ENCODE measurements at places on chromosomes 5 and 9. TPM values are rescaled to one million over a fixed set of nuclear protein-coding genes. Genes with fewer than 3 reads are reported as not detected.
A peak's percentile ranks its signal among the peaks of the same experiment; 100 is the strongest.

The PIP5K1B gene
- total RNA-seq, result 10.3 TPM

DNA sequence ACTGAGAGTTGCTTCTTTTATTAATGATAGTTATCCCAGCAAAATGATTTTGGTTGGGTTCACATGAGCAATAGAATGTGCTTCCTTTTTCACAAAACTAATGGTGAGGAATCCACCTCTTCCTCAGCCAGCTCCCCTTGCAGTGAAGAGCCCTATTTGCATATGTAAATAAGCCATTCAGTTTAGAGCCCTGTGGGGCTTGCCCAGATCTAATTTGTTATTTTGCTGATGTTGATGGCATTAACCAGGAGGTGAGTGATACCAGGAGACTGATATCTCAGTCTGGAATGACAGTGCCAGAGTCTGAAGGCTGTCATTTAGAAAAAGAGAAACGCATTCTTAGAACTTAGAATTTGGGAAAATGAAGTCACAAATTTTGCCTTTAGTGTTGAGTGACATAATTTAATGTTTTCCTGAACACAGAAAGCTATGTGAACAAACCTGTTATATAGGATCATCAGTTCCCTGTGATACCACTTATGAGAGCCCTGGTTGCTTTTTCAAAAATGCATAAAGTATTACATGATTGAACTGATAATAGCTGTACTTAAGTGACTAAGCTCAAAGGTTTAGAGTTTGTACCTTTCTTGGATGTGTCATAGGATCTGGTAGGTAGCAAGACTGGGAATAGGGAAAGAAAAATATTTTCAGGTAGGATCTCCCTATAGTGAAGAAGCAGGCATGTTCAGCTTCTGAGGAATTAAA lies 271.6 kb downstream of the MAST4 start:
- H3K27me3 ChIP-seq, result no peaks in the 10 kb centered on the region
- H3K36me3 ChIP-seq, result no peaks in the 10 kb centered on the region
- no peak overlapping the region for H3K27ac ChIP-seq
- no peak overlapping the region for H3K4me3 ChIP-seq
- no peak for DNase-seq

The CCDC152 gene
- total RNA-seq, result not detected

The LMBRD2 gene
- total RNA-seq, result 12.5 TPM

DNA sequence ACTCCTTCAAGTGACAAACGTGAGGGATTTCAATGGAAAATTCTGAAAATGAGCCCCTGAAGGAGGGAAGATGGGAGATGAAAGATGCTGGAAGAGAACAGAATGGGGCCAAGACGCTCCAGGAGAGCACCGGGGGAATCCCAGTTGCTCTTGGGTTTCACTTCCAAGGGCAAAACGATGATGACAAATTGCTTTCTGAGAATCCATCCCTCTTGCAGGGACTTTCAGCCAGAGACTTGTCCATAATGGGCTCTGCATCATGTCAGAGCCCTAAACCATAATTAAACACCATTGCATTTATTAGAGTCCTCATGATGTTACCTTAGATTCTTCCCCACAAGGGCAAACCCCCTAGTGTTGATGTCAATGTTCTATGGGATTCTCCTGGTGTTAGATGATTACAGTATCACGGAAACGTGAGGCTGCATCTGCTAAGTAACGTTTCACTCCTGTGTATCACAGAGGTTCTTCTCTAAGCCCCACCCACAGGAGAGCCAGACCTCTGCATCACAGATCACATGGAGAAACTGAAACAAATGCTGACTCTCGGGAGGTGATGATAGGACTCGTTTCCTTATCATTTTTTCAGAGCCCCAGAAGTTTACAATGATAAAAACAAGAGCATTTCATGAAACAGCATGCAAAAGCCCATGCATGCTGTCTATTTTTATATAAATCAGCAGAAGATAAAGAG lies 114.4 kb downstream of the TENT4A start:
- no peaks in the 10 kb centered on the region for H3K36me3 ChIP-seq
- H3K27me3 ChIP-seq, result no peaks in the 10 kb centered on the region
- no peak for DNase-seq
- H3K4me3 ChIP-seq, result no peak overlapping the region
- no peaks in the 10 kb centered on the region for H3K4me1 ChIP-seq

- no peaks in the 10 kb centered on the region for H3K27me3 ChIP-seq
- peaks cover 10% of the 10 kb centered on the region for H3K36me3 ChIP-seq
- peaks cover 12% of the 10 kb centered on the region for H3K4me1 ChIP-seq
- no peak overlapping the region for H3K27ac ChIP-seq
- H3K4me3 ChIP-seq, result peak overlapping the region; percentile 66
- no peak for DNase-seq
Measured at GRCh38 chr9:92324431-92324830, 719 bp downstream of the NOL8 start.

- no peaks in the 10 kb centered on the region for H3K27me3 ChIP-seq
- peak overlapping the region; percentile 62 for H3K27ac ChIP-seq
- H3K36me3 ChIP-seq, result peaks cover 17% of the 10 kb centered on the region
- peak; percentile 62 for DNase-seq
- H3K4me3 ChIP-seq, result no peak overlapping the region
Measured at GRCh38 chr5:172689801-172690200, 48.7 kb downstream of the NEURL1B start.

- no peaks in the 10 kb centered on the region for H3K27me3 ChIP-seq
- H3K36me3 ChIP-seq, result no peaks in the 10 kb centered on the region
- H3K4me3 ChIP-seq, result no peak overlapping the region
- no peak overlapping the region for H3K27ac ChIP-seq
Measured at GRCh38 chr5:13930541-13931171, 13.8 kb downstream of the DNAH5 start.

- DNase-seq, result no peak
- peaks cover 6% of the 10 kb centered on the region for H3K36me3 ChIP-seq
- H3K4me3 ChIP-seq, result no peak overlapping the region
- H3K27ac ChIP-seq, result no peak overlapping the region
- no peaks in the 10 kb centered on the region for H3K4me1 ChIP-seq
Measured at GRCh38 chr5:867300-867870, 16.6 kb upstream of the ZDHHC11 start.

The SPINK13 gene
- not detected for total RNA-seq

DNA sequence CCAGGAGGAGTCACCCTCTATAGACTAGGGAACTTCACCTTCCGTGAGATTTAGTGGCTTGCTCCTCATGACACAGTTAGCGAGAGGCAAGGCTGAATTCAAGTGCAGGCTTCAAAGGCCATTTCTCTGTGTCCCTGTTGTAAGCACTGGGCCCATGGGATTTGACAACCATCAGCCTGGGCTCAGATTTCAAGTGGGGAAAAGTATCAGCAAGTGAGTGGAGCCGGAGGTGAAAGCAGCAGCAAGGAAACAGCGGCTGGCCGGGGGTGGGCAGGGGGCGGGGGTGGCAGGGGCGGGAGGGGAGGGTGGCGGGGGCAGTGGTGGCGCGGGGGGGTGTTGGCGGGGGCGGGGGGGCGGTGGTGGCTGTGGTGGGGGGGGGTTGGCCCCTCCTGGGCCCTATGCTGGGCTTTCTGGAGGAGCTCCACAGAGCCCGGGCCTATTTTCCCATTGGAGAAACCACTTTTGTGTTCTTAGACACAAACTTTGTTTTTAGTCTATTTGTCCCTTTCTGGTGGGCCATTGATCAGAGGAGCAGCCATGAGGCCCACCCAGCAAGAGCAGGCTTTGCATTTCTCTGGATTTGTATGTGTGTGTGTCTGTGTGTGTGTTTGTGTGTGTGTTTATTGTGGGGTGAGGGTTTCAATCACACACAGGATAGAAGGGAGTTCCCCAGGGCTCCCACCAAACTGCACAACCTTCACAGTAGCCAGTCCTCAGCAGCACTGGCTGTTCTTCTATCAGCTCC lies 165.4 kb upstream of the RAI14 start:
- H3K27me3 ChIP-seq, result no peaks in the 10 kb centered on the region
- H3K4me1 ChIP-seq, result peaks cover 31% of the 10 kb centered on the region
- H3K27ac ChIP-seq, result peak overlapping the region; percentile 56
- no peak for DNase-seq
- no peaks in the 10 kb centered on the region for H3K36me3 ChIP-seq

DNA sequence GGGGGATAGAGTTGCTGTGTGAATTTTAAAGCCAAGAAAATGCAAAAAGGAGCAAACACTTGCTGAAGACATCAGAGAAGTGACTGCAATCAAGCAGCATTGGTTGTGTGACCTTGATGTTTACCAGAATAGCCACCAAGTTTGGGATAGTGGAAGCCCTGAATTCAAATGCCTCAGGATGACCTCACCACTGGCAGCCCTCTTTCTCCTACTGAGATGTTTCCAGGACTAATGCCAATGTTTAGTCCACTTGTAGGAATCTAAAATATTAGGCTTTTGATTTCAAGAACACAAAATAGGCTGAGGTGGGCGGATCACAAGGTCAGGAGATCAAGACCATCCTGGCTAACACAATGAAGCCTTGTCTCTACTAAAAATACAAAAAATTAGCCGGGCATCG lies 112.2 kb upstream of the NUDT12 start:
- no peaks in the 10 kb centered on the region for H3K4me1 ChIP-seq
- H3K27ac ChIP-seq, result no peak overlapping the region
- no peak for DNase-seq
- no peaks in the 10 kb centered on the region for H3K36me3 ChIP-seq

The TCF7 gene
- total RNA-seq, result 0.55 TPM

- no peak overlapping the region for H3K27ac ChIP-seq
- H3K36me3 ChIP-seq, result no peaks in the 10 kb centered on the region
- no peaks in the 10 kb centered on the region for H3K4me1 ChIP-seq
- DNase-seq, result no peak
- H3K4me3 ChIP-seq, result no peak overlapping the region
Measured at GRCh38 chr5:79936646-79937216, 54.3 kb downstream of the MTX3 start.

GRCh38 chr9:132742821-132743311 lies 72.6 kb downstream of the GTF3C4 start:
- H3K27ac ChIP-seq, result no peak overlapping the region
- no peaks in the 10 kb centered on the region for H3K36me3 ChIP-seq
- no peaks in the 10 kb centered on the region for H3K4me1 ChIP-seq
- DNase-seq, result no peak
- H3K27me3 ChIP-seq, result peaks cover 5% of the 10 kb centered on the region

The S1PR3 gene
- total RNA-seq, result 10.4 TPM

- no peaks in the 10 kb centered on the region for H3K4me1 ChIP-seq
- no peak overlapping the region for H3K27ac ChIP-seq
- H3K36me3 ChIP-seq, result no peaks in the 10 kb centered on the region
- no peak overlapping the region for H3K4me3 ChIP-seq
Measured at GRCh38 chr9:22044583-22044982, 35.5 kb upstream of the CDKN2B start.

The IL3 gene
- total RNA-seq, result not detected

GRCh38 chr5:19175776-19176570 lies 812.0 kb downstream of the CDH18 start:
- no peaks in the 10 kb centered on the region for H3K27me3 ChIP-seq
- no peaks in the 10 kb centered on the region for H3K4me1 ChIP-seq
- DNase-seq, result no peak
- H3K36me3 ChIP-seq, result no peaks in the 10 kb centered on the region

DNA sequence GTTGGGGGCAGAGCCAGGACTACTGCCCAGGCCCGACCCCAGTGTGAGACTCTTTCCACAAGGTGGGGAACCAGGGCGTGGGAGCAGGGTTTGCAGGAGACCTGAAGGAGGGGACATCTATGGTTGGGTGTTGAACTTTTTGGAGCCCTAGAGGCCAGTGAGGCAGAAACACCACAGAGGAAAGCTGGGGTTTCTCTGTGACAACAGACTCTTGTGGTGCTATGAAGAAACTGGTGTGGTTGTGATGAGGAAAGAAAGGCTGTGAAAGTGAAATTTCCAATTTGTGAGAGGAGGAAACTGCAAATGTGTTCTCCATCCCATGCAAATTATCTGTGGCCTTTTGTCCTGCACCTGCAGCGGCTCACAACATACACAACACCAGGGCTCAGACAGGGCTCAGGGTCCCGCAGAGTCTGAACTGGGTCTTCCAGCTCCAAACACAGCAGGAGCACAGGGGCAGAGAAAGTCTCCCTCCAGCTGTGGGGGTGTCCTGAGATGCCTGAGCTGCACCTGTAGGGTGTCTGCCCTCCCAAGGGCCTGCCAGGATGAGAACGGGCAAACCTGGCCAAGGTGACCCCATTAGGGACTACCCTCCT lies 51.4 kb upstream of the GRHPR start:
- H3K4me3 ChIP-seq, result no peak overlapping the region
- no peak overlapping the region for H3K27ac ChIP-seq
- no peak for DNase-seq
- H3K36me3 ChIP-seq, result no peaks in the 10 kb centered on the region
- H3K4me1 ChIP-seq, result no peaks in the 10 kb centered on the region
- no peaks in the 10 kb centered on the region for H3K27me3 ChIP-seq

DNA sequence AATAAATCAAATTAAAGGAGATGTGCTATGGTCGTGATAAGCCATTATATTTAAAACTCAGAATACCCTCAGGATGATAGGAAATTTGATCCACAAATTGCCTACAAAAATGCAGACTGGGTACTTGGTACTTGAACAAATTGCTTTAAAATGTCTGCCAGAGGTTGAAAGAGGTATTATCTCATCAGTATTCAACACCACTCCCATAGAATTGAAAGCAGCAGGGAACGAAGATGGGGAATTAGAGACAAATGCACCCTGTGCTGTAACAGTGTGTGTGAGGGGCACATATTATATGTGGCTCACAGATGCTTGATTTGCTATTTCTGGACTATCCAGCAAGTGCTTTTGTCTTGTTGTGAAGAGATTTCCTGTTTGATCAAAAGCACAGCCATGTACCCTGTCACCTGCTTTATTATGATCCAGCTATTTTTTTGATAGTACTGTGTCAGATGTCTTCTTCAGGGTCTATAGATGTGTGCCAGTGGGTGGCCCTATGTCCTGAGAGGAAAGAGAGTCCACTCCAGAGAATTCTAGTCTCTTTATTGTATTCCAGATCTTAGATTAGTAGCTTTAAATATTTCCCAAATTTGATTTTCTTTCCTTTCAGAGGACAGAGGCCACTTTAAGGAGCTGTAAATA lies 120.1 kb downstream of the XRCC4 start:
- H3K27me3 ChIP-seq, result no peaks in the 10 kb centered on the region
- no peak overlapping the region for H3K27ac ChIP-seq
- H3K4me3 ChIP-seq, result no peak overlapping the region
- H3K4me1 ChIP-seq, result no peaks in the 10 kb centered on the region
- H3K36me3 ChIP-seq, result no peaks in the 10 kb centered on the region

The CXCL14 gene
- total RNA-seq, result 16.1 TPM

The TMEFF1 gene
- not detected for total RNA-seq
